ENCODE measurements at places on chromosomes 2 and 18. TPM values are rescaled to one million over a fixed set of nuclear protein-coding genes. Genes with fewer than 3 reads are reported as not detected.

VSNL1 gene
- polyA plus RNA-seq = not detected

INO80B gene
- 9.3 TPM for polyA plus RNA-seq

EML6 gene
- 0.02 TPM for polyA plus RNA-seq

CTLA4 gene
- polyA plus RNA-seq = not detected

PARD6G gene
- polyA plus RNA-seq = 0.34 TPM

SUCLG1 gene
- 105 TPM for polyA plus RNA-seq

FSHR gene
- not detected for polyA plus RNA-seq

NEU4 gene
- not detected for polyA plus RNA-seq

DPP4 gene
- 2.5 TPM for polyA plus RNA-seq

FAM117B gene
- polyA plus RNA-seq = 4.7 TPM

IGFBP2 gene
- polyA plus RNA-seq = 0.66 TPM

FEV gene
- polyA plus RNA-seq = not detected

SESTD1 gene
- polyA plus RNA-seq = 2.3 TPM

IL1A gene
- polyA plus RNA-seq = not detected

FAM237A gene
- polyA plus RNA-seq = not detected

HOXD4 gene
- not detected for polyA plus RNA-seq

GRHL1 gene
- 1.9 TPM for polyA plus RNA-seq

GDF7 gene
- not detected for polyA plus RNA-seq

CYTIP gene
- 84.4 TPM for polyA plus RNA-seq

KLHL41 gene
- not detected for polyA plus RNA-seq

SRD5A2 gene
- polyA plus RNA-seq = not detected

CNGA3 gene
- not detected for polyA plus RNA-seq

PRSS56 gene
- not detected for polyA plus RNA-seq

G6PC2 gene
- polyA plus RNA-seq = not detected

C2orf74 gene
- polyA plus RNA-seq = 40.2 TPM

ZSWIM2 gene
- not detected for polyA plus RNA-seq

EFR3B gene
- not detected for polyA plus RNA-seq

EMX1 gene
- not detected for polyA plus RNA-seq

TMEM200C gene
- not detected for polyA plus RNA-seq

GRP gene
- polyA plus RNA-seq = not detected

EDAR gene
- not detected for polyA plus RNA-seq

ASIC4 gene
- polyA plus RNA-seq = not detected

EGR4 gene
- not detected for polyA plus RNA-seq

UGT1A7 gene
- not detected for polyA plus RNA-seq

METAP1D gene
- 0.46 TPM for polyA plus RNA-seq

STPG4 gene
- 0.24 TPM for polyA plus RNA-seq

SIX3 gene
- not detected for polyA plus RNA-seq

TRABD2A gene
- 3.0 TPM for polyA plus RNA-seq

TMEM214 gene
- polyA plus RNA-seq = 16.6 TPM

NAT8 gene
- polyA plus RNA-seq = not detected

SLC11A1 gene
- 1.2 TPM for polyA plus RNA-seq

PKDCC gene
- not detected for polyA plus RNA-seq

MXD1 gene
- polyA plus RNA-seq = 10.6 TPM

DYSF gene
- 3.4 TPM for polyA plus RNA-seq

TSN gene
- 80.6 TPM for polyA plus RNA-seq

OSR1 gene
- not detected for polyA plus RNA-seq

ABCG5 gene
- polyA plus RNA-seq = not detected

B4GALT6 gene
- 0.83 TPM for polyA plus RNA-seq

Measured in immature natural killer cell (primary cell).